Activated CD8-positive, alpha-beta T cell treated with anti-CD3 and anti-CD28 coated beads for 36 hours (primary cell): ENCODE measurements at places on chromosomes 1 and 21.

GRCh38 chr1:17944646-17945045 is 163.0 kb upstream of the IGSF21 start:
- H3K27ac ChIP-seq, result no peak overlapping the region
- no peaks in the 10 kb centered on the region for H3K4me1 ChIP-seq
- peaks cover 5% of the 10 kb centered on the region for H3K27me3 ChIP-seq

DNA sequence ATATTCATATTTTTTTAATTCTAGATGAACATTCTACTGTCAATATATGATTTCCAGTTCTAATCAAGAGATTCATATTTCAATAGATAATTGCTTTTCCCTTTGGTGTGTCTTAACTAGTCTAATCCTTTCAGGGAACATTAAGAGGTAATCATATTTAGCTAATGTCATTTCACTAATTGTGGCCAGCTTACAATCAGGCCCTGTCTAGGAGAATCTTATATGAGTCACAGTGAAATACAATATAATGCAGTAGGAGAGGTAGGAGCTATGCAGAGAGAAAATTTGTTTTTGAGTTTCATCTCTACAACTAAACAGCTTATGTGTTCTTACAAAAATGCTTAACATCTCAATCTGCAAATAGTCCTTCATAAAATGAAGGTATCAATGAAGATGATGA is 85.9 kb downstream of the DPYD start:
- no peak for DNase-seq
- H3K4me3 ChIP-seq, result no peak overlapping the region
- no peak overlapping the region for H3K27ac ChIP-seq
- H3K4me1 ChIP-seq, result no peaks in the 10 kb centered on the region
- H3K27me3 ChIP-seq, result no peaks in the 10 kb centered on the region

GRCh38 chr1:160117709-160118183 is 2.2 kb downstream of the ATP1A2 start:
- H3K4me1 ChIP-seq, result no peaks in the 10 kb centered on the region
- no peak for DNase-seq
- H3K27ac ChIP-seq, result no peak overlapping the region
- no peaks in the 10 kb centered on the region for H3K36me3 ChIP-seq
- H3K27me3 ChIP-seq, result peaks cover 9% of the 10 kb centered on the region
- H3K4me3 ChIP-seq, result no peak overlapping the region

- H3K4me3 ChIP-seq, result no peak overlapping the region
- H3K36me3 ChIP-seq, result peaks cover 4% of the 10 kb centered on the region
- H3K27me3 ChIP-seq, result peaks cover 6% of the 10 kb centered on the region
- DNase-seq, result no peak
Observed at GRCh38 chr1:43061757-43062156, 103.1 kb upstream of the SLC2A1 start.

GRCh38 chr21:35204850-35205541 is 155.9 kb upstream of the RUNX1 start:
- H3K4me1 ChIP-seq, result peaks cover 25% of the 10 kb centered on the region
- peak overlapping the region; percentile 81 for H3K27ac ChIP-seq
- DNase-seq, result peak; percentile 30
- no peaks in the 10 kb centered on the region for H3K36me3 ChIP-seq
- H3K27me3 ChIP-seq, result no peaks in the 10 kb centered on the region

DNA sequence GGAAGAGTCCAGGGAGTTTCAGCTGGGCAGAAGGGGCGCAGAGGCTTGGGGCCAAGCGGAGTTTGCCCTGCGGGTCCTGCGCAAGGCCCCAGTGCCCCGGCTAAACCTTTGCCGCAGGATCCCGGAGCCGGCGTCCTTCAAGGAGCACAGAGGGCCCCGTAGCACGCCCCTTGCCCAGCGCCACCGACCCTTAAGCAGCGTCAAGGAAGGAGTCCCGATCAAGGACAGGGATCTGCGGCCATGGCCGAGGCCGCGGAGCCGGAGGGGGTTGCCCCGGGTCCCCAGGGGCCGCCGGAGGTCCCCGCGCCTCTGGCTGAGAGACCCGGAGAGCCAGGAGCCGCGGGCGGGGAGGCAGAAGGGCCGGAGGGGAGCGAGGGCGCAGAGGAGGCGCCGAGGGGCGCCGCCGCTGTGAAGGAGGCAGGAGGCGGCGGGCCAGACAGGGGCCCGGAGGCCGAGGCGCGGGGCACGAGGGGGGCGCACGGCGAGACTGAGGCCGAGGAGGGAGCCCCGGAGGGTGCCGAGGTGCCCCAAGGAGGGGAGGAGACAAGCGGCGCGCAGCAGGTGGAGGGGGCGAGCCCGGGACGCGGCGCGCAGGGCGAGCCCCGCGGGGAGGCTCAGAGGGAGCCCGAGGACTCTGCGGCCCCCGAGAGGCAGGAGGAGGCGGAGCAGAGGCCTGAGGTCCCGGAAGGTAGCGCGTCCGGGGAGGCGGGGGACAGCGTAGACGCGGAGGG is 520 bp downstream of the CLIC6 start:
- H3K4me3 ChIP-seq, result peak overlapping the region; percentile 64
- no peaks in the 10 kb centered on the region for H3K36me3 ChIP-seq
- peak; percentile 59 for DNase-seq
- H3K27ac ChIP-seq, result no peak overlapping the region

GRCh38 chr1:225447650-225448089 is 19.8 kb upstream of the LBR start:
- DNase-seq, result no peak
- no peak overlapping the region for H3K4me3 ChIP-seq
- no peaks in the 10 kb centered on the region for H3K36me3 ChIP-seq
- H3K27me3 ChIP-seq, result no peaks in the 10 kb centered on the region
- H3K27ac ChIP-seq, result no peak overlapping the region
